Left renal pelvis (tissue), 4 donors: ENCODE measurements at places on chromosomes 7 and 10.

- DNase-seq, result no peak
Observed at GRCh38 chr10:80277567-80278250, 11.7 kb downstream of the MAT1A start.

DNA sequence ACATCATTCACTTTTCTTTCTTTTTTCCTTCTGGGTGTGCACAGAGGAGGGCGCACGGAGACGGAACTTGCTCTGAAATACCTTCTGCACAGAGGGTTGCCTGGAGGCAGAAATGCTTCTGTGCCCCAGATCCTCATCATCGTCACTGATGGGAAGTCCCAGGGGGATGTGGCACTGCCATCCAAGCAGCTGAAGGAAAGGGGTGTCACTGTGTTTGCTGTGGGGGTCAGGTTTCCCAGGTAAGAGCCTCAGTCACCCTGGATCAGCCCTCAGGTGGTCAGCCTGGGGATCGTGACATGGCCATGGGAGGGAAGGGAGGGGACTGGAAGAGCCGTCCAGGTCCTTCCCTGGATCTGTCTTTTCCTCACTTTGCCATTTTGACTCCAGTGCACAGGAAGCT lies 33.6 kb downstream of the VWA2 start:
- no peak for DNase-seq

GRCh38 chr10:65501259-65501658 lies 1424.6 kb upstream of the LRRTM3 start:
- no peak for DNase-seq

DNA sequence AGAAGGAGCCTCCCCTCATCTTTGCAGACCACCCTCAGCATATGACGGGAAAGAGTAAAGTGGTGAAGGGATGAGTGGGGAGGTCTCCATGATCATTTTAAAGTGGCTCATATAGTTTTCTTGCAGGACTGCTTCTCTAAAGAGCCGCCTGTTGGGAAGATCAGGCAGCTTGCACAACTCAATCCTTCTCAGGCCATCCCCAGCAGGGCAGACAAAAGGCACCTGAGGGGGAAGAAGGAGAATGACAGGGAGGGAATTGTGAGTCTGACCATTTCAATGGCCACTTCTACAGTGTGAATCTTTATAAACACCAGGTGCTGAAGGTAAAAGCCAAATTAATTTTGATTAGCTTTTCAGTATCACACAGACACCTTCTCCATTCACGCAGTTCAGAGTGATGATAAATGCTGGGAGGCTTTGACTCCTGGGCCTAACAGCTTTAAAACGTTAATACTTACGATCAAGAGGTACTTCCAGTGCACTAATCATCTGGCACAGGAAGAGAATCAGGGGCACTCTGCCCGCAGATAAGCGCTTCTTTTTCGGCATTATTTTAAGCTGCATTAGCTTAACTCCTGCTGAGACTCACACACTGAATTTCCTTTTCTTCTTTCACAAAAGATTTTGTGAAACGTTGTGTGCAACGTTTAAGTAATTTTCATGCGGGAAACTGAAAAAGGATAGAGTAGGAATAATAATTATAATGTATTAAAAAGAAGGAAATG lies 109.5 kb upstream of the LAMB4 start:
- no peak for DNase-seq

DNA sequence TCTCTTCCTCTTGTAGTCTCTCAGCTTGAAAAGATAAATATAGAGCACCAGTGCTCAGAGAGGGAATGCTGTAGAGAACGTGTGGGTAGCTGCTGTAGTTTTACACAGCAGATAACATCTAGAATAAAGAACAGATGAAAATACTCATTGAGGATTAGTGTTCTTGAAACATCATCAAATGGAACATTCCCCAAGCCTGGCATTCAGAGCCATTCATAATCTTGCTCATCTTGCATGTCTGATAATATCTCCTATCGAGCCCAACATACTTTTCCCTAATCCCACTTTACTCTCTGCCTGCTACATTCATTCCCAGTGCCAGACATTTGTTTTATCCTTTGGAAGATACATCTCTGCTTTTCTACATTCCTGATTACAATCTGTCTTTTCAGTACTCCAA lies 35.2 kb downstream of the MCU start:
- no peak for DNase-seq

DNA sequence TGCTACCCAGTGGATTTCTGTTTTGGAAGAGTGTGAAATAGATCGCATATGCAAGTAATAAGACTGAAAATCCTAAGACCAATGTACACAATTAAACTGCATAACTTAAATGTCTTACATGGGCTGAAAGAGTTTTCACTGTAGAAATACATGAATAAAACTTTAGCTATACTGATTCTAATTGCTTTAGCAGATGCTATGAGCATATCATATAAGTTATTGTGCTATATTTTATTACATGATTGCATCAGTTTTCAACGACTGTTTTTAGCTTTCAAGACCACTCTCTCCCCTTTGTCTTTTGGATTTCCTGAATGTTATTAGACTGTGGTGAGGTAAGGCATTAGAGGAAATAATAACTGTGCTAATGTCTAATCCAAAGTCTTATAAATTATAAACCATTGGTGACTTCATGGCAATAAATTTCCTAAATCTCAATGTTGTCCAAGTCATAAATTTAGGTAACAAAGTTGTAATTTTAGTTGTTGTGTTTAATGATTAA lies 124.5 kb downstream of the SEMA3A start:
- no peak for DNase-seq
